NCI-H2227 treated with DMSO at 0.1 percent for 48 hours (cell line): ENCODE measurements at places on chromosomes 13 and 19.
A peak's percentile ranks its signal among the peaks of the same experiment; 100 is the strongest.

DNA sequence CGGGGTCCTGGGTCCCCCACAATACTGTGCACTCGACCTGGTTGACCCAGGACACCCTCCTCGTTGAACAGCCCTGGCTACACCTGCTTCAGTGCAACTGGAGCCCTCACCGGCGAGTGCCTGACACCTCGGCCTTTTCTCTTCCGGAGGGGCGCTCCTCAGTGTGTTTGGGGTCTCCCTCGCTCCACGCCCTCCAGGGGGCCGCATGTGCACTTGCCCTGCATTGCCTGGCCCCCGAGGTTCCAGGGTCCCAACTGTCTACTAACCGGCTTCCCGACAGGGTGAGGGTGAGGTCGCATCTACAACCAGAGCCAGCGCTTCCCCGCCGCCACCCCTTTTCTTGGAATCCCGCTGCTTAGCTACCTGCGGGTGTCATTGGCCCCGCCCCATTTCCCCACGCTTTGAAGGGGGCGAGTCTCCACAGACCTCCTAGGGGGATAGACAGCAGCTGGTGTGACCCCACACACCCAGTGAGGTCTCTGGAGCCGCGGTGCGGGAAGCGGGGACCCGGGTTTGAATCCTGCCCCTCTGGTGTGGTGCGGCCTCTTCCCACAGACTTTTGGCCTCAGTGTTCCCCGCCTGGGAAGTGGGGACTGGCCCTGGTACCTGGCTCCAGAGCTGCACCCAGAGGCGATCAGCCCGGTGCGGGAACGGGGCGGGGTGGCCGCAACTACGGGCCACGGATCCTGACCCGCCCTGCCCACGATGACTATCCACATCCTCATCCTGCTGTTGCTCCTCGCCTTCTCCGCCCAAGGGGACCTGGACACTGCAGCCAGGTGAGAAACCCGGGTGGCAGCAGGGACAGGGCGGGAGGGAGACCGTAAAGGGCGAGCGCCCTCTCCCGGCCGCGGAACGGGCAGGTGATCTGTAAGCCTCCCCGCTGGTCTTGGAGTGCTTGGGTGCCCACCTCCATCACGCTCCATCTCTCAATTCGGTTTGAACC, at the start of gene ADM5:
Gene ADM5 (plus strand): TSS at position 462 of the 946 bp plus-strand sequence. CDS start 244 bp downstream, at position 706.
- peak; percentile 10 for DNase-seq

GRCh38 chr19:3162418-3163229, 15.9 kb upstream of the S1PR4 start:
- DNase-seq, result no peak

- DNase-seq, result no peak
Observed at GRCh38 chr19:2110822-2111221, 14.1 kb downstream of the IZUMO4 start.

- DNase-seq, result no peak
Observed at GRCh38 chr13:44142540-44142867, 231.1 kb upstream of the SERP2 start.

DNA sequence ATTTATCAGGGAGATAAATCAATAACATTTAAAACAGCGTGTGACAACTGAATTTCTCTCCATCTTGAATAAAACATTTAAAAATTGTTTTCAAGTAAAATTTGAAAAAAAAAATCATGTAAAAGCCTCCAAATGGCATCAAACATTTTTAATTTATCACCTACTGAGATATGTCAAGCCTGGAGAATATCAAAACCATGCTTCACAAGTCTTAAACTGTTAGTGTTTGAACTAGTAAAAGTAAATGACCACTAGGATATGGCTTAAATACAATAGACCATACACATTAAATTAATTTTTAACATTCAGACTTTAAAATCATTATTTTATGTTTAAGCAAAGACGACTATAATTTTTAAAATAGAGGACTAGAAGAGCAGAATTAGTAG, 281.9 kb downstream of the DCLK1 start:
- no peak for DNase-seq

- DNase-seq, result no peak
Observed at GRCh38 chr13:113837560-113838355, 26.1 kb downstream of the GAS6 start.

DNA sequence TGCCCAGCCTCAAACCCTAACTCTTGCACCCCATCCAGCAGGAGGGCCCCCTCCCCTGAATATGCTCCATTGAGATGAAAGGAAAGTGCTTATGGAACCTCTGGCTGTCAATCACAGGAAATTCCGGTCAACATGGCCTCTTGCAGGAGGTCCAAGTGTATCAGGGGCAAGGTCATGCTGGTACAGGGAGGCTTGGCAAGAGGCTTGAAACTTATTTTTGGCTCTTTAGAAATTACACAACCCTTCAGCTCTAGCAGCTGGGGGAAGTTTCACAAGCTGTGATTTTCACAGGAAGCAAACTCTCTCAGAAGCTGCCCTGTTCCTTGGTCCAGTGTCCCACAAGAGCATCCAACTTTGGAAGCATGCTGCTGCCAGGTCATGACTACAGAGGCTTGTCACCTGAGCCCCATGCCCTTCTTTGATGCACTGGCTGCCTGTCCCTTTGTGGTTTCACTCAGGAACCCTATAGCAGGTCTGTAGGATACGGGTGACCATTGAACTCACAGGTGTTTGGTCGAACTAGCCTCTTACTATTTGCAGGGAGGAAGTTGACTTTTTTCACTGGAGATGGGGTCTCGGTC, 8.4 kb downstream of the ASF1B start:
- DNase-seq, result no peak

DNA sequence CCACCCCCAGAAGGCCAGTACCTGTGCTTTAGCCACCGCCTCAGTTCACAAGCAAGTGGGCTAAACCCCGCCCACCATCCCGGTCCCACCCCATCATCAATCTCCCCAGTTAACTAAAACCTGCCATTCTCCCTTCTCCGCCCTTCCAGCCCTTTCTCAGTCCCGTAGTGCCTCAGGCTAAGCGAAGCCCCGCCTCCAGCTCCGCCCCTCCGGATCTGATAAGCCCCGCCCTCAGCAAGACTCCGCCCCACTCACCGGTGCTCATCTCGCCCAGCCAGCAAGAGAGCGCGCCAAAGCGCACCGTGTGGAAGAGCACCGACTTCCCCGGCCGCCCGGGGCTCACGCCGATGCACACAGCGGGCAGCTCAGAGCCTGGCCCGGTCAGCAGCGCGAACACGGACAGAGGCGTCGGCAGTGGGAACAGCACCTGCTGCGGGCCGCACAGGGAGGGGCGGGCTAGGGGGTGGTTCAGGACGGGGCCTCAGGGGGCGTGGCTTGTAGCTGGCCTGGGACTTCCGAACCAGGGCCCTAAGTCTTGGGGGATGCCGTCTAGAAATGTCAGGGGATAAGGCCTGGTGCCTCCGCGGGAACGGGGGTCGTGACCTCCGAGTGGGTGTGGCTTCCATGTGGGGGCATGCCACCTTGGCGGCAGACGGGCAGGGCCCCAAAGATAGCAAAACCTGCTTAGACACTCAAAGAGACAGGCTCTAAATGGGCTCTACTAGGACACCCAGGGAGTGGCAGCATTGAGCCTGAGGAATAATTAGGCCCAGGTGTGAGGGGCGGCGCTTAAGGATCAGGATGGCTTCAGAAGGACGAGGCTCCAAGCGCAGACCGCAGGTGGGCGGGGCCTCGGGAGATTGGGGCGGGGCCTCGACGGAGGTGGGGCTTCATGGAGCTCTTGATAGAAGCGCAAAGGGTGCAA, 21.4 kb downstream of the MAP4K1 start:
- DNase-seq, result peak; percentile 100

- no peak for DNase-seq
Observed at GRCh38 chr13:94414141-94414540, 65.3 kb downstream of the DCT start.

- no peak for DNase-seq
Observed at GRCh38 chr13:43307921-43308433, 284.6 kb downstream of the DNAJC15 start.

DNA sequence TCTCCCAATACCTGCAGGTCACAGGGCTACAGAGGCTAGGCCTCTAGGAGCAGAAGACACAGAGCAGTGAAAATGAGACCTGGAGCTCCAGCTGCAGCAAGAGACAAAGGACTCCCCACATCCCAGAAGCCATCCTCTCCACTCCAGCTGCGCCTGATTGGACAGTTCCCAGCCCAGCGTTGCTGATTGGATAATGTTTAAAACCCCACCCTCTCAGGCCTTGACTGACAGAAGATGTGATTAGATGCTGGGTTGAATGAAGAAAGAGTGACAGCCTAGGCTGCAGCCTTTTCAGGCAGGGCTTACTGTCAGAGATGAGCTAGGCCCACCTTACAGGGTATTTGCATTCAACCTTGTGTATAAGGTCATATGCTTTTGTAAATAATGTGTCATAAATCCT, 59.4 kb downstream of the ZNF708 start:
- DNase-seq, result no peak

GRCh38 chr13:80436571-80437169, 95.7 kb upstream of the SPRY2 start:
- DNase-seq, result no peak

GRCh38 chr13:42305503-42305902, 33.6 kb downstream of the AKAP11 start:
- no peak for DNase-seq

DNA sequence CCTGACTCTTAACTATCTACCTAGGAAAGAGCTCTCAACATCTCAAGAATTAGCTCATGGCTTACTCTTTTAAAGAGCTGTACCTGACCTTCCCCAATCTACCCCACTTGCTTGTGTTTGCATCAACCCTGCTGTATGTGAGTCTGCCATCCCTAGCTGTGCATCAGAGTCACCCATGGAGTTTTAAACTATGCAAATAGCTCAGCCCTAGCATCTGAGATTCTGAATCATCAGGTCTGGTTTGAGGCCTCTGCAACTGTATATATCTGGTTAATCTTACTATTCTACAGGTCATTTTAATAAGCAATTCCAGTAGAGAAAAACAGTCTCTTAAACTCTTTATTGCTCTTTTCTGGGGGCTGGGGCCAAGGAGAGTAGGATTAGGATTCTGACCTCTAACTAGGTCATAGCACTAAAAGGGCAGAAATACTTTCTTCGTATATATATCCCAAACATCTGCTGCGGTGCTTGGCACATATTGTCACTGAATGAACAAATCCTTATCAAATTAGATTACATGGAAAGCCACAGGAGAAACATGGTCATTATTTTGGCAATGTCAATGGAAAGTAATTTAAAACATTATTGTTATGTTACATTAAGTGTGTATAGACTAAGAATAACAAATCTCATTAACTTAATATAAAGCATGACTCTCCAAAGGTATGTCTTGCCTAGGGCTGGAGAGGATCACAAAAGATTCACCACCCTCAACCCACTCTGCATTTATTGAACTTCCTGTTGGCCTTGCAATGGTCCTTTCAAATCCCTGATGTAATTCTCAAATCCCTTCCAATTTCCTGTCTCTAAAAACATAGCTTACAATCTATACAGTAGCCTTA, 232.2 kb downstream of the DACH1 start:
- no peak for DNase-seq

DNA sequence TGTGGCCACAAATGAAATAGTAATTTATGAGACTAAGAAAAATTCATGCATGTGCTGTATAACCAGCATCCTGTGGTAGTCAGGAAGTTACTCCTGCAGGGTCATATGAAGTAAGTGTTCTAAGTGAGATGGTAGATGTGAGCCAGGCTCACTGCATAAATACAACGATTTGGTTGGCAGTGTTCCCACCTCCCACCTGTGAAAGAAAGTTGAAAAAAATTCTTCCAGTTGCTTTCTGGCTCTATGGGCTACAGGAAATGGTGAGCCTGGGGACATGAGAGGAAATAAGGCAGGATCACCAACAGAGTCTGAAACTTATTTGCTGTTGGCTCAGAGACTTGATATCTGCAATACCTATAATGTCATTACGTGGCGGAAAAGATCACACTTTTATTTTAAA, 301.7 kb upstream of the SPRY2 start:
- no peak for DNase-seq

DNA sequence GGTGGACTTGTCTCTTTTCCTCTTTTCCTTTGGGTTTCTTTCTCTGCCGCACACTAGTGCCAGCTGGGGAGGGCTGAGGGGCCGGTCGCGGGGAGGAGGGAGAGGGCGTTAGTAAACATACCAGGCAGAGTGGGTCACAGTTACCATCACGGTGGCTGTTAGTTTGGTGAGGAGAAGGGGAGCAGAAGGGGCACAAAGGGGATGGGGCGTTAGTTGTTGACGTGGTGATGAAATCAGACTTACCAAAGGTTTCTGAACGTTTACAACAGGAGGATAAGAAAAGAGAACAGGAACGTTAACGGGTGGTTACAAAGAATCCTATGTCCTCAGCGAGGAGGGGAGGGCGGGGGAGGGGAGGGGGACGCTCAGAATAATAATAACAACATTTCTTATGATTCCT, 77.9 kb downstream of the PTPRS start:
- DNase-seq, result no peak

DNA sequence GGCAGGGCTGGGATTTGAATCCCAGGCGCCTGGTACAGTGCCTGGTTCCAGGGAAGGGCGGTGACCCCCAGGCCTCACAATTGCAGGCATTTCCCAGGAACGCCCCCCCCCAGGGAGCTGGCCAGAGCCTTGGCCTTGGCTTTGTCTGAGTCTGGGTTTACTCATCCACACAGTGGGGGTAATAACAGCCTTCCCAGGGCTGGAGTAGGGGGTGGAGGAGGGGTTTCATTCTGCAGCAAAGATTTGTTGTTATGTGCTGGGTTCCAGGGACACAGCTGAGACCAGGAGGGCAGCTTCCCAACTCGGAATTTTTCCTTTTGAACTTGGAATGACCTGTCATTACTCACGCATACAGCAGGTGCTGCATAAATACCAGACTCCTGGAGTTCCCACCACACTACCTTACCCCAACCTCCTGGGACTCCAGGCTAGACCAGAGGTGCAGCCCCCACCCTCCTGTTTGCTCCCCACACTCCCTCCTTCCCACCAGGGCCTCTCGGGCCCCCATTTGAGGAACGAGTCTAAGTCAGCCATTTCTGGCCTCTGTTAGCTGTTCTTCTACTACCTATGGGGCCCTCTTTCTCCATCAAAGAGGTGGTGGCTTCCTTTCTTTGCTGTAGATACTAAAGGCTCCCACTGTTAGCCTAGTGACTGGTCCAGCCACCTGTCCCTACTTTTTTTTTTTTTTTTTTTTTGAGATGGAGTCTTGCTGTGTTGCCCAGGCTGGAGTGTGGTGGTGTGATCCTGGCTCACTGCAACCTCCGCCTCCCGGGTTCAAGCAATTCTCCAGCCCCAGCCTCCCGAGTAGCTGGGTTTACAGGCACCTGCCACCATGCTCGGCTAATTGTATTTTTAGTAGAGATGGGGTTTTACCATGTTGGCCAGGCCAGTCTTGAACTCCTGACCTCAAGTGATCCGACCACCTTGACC, 1.6 kb upstream of the ADAMTS10 start:
- peak; percentile 33 for DNase-seq

- no peak for DNase-seq
Observed at GRCh38 chr19:48405850-48406249, 12.4 kb downstream of the GRIN2D start.

GRCh38 chr19:10830370-10830769, 5.6 kb downstream of the TMED1 start:
- DNase-seq, result no peak

DNA sequence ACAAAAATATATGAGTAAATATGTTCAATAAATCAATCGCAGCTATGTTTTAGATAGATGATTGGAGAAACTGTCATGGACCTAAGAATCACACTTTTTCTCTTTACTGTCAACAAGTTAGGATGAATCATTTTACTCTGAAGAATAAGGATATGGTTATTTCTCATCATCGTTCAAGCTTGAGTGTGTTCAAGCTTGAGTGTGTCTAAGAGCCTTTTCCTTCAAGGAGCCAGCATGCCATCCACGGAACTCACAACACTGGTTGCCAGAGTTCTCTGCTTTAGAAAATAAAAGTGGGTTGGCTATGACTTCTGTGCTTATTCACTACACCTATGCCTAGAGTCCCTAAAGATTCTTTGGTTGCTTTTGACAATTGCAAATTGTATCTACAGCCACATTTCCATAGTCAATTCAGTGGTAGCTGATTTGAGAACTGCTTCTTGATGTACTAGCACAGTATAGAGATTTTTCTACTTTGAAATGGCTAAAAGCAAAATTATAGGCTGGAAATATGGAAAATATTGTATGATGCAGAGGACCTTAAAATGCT, 58.1 kb upstream of the SCEL start:
- DNase-seq, result no peak
